ENCODE measurements at places on chromosomes 6 and 20.

DNA sequence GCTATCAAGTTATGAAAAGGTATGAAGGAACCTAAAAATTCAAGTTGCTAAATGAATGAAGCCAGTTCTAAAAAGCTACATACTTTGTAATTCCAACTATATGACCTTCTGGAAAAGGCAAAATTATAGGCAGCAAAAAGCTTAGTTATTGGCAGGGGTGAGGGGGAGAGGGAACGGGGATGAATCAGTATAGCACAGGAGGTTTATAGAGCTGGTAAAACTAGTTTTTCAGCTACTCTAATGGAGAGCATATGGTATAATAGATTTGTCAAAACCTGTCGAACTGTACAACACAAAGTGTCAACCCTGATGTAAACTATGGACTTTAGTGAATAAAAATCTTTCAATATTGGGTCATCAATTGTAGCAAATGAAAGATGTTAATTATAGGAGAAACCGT lies 18.7 kb downstream of the MANEA start:
- DNase-seq: no peak

DNA sequence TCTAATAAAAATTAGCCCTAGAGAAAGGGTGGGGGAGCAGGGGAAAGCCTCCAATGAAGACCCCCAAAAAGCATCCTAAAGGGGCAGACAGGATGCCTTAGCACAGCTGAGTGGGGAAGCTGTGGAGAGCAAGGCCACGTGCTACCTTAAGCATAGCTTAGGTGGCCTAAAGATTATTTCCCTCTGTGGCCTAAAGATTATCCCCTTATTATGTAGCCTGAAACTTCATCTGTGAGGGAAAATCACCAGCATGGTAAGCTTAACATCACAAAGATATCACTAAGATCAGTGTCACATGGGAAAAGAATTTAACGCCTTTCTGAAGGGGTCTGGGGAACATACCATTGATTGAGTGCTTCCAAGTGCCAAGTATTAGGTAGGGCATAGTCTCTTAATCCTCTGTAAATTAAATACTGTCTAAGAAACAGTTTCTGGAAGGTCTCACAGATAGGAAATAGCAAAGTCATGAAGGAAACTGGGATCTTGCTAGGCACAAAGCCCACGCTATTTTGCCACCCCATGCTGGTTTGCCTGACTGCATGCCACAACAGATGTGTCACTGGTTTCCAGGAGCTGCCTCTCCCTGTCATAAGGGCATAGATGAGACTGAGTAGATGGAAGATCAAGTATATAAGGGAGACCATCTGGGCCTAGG lies 170.0 kb downstream of the HACE1 start:
- no peak for DNase-seq

DNA sequence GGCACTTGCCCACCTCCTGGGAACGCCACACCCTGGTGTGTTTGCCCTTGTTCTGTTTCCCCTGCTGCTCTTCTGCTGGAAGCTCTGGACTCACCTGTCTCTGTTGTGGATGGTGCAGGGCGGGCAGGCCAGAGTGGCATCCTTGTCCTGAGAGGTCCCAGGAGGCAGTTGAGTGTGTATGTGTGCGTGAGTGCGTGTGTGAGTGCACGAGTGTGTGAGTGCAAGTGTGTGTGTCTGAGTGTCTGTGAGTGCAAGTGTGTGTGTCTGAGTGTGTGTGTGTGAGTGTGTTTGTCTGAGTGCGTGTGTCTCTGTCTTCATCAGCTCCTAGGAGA lies 12.2 kb downstream of the IGF2R start:
- DNase-seq: no peak

DNA sequence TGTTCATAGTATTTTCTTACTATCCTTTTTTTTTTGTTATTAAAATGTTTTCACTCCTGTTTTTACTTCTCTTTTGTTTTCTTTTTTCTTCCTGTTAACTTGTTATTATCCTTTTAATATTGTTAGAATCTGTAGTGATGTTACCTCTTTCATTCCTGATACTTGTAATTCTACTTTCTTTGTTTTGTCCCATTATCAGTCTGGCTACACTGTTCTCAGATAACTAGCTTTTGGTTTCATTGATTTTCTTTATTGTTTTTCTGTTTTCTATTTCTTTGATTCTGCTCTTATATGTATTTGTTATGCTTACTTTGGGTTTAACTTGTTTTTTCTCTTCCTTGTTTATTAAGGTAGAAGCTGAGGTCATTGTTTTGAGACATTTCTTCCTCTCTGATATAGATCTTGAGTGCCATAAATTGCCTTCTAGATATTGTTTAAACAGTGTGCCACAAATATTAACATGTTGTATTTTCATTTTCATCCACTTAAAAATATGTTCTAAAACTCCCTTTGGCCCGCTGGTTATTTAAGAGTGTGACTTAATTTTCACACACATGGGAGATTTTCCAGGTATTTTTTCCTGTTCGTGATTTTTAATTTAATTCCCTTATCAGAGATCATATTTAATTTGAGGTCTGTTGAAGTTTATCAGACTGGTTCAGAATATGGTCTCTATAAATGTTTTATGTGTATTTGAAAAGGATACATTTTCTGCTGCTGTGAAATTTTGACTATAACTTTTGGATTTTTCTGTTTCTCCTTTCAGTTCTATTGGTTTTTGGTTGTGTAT lies 6.7 kb downstream of the XRN2 start:
- no peak for DNase-seq

- no peak for DNase-seq
Measured at GRCh38 chr6:30037182-30037788, 23.8 kb upstream of the POLR1H start.

GRCh38 chr6:144155529-144155928 lies 5.2 kb downstream of the STX11 start:
- DNase-seq: no peak

GRCh38 chr20:35826397-35826998 lies 54.7 kb downstream of the PHF20 start:
- DNase-seq: no peak

Measured in left kidney (tissue), 8 donors.